ENCODE measurements at places on chromosomes 3 and 15. TPM values are rescaled to one million over a fixed set of nuclear protein-coding genes. Genes with fewer than 3 reads are reported as not detected.

Gene GPR87
- total RNA-seq = 0.29 TPM

Gene FGF7
- not detected for total RNA-seq

DNA sequence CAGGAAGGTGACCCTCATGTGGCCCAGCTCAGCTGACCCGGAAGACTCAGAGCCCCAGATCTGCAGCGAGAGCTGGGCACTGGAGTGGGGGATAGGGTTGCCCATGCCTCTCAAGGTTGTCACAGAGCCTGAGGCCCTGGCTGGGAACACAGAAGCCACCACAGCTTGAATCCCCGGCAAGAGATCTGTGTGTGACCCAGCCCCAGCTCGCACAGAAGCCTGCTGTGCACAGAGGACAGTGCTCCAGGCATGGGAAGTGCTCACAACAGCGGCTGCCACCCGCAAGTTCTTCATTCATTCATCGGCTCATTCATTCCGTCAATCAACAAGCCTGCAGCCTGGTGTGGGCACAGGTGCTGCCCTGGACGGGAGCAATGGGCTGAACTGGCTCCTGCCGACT, 36.4 kb downstream of the DNAJB8 start:
- no peak for DNase-seq

DNA sequence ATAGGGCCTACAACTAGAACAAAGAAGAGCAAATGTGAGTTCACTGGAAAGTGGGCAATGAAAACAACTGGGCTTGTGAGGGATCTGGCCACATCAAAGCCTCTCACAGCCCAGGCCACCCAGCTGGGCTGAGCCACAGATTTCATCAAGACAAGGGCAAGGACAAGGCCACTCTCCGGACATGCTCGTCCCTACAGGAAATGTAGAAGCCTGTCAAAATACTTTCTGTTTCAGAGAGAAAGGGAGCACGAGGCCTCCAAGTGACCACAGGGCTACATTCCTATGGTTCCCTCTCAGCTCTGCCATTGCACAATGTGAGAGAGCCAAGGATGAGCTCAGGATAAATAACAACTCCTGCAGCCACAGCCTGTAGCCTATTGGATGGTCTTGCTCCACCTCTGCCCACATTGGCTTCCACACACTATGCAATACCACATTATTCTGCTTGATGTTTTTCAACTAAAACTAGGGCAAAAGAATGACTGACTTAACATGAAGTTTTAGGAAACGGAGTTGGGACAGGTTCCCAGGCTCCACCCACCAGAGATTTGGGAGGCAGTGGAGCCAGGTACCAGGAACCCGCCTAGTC, 12.1 kb downstream of the TBC1D2B start:
- peak; percentile 96 for DNase-seq

Gene RGMA
- total RNA-seq = 3.6 TPM

- DNase-seq = no peak
Observed at GRCh38 chr15:70034141-70034540, 63.6 kb downstream of the TLE3 start.

DNA sequence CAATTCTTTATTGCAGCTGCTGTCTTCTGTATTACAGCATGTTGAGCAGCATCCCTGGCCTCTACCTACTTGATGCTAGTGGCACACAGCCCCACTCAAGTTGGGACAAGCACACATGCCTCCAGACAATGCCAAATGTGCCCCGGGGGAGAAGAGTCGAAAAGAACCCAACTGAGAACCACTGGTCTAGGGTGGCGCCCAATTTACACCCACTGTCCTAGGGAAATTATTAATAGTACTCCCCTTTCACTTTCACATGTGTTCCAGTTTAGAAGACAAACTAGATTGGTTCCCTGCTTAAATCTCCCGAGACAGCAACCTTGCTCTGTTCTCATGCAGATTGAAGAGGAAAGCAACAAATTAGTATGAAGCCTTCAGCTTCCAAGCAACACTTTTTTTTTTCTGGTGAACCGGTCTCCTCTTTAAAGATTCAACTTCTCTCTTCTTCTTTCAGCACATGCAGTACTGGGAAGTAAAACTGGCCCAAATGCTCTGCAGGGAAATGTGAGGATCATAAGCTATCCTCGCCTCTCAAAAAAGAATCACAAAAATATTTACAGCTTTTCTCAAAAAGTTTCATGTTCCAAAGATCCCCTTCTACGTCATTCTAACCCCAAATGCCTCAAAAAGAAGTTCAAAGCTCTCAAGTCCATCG, 823.9 kb upstream of the CFAP20DC start:
- no peak for DNase-seq

DNA sequence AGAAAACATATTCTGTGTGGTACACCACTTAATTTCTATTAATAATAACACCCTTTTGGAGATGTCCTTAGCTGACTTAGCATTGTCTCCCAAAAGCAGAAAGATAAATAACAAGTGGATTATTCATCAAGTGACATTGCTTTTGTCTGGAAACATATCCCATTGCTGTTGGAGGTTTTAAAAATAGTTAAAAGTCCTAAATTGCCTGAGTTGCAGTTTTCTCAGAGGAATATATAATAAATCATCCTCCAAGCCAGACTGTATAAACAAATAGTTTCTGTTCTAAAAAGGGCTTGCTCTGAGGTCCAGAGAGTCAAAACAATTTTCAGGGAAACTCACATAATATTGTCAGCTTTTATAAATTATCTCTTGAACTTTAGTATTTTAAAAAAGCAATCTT, 60.4 kb upstream of the CD96 start:
- DNase-seq = no peak

Gene CACNA2D3
- total RNA-seq = not detected

DNA sequence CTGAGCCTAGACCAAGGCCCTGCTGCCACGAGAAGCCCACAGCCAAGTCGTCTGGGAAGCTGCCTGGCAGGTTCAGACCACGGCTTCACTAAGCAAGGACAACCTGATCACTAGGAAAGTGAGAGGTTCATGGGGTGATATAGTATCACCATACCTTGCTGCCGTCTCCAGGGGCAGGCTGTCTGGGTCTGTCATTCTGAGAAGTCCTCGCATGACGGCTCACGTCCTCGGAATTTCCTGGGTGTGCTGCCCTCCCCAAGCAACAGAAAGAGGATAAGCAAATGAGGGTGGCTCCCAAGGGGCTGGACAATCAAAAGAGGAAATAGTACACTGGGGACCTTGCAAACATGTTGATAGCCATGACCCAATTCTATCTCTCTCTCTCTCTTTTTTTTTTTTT, 207.4 kb upstream of the IGF1R start:
- no peak for DNase-seq

GRCh38 chr3:149547954-149548668, 73.6 kb downstream of the TM4SF4 start:
- DNase-seq = peak; percentile 56

- DNase-seq = no peak
Observed at GRCh38 chr3:46492890-46493547, 4.8 kb upstream of the RTP3 start.

- no peak for DNase-seq
Observed at GRCh38 chr15:84398763-84399701, 163.5 kb downstream of the GOLGA6L4 start.

GRCh38 chr3:173221010-173221409, 80.0 kb upstream of the SPATA16 start:
- DNase-seq = no peak

DNA sequence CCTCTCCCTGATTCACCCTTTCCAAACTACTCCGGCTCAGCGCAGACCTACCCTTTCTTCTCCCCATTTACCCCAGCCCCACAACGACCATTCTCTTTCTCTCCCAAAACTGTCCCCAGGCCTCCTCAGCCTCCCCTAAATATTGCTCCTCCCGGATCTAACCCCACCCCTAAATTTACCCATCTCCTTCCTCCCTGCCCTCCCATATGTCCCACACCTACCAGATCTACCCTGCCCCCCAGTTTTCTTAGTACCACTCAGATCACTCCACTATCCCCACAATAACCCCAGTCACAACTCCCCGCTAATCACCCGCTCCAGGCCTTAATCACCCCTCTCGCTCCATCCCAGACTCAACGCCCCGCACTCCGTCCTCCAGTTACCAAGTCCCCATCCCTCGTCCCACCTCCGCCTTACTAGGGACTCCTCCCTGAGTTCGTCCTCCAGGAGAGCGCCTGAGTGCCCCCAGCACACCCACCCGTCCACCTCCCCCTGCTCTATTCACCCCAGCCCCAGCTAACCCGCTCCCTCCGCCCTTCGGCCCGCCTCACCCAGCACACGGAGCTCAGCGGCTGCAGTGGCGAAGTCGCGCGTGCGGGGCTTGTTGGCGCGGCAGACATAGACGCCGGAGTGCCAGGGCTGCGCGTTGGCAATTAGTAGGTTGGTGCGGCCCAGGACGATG, 18.6 kb upstream of the IGDCC3 start:
- DNase-seq = no peak

DNA sequence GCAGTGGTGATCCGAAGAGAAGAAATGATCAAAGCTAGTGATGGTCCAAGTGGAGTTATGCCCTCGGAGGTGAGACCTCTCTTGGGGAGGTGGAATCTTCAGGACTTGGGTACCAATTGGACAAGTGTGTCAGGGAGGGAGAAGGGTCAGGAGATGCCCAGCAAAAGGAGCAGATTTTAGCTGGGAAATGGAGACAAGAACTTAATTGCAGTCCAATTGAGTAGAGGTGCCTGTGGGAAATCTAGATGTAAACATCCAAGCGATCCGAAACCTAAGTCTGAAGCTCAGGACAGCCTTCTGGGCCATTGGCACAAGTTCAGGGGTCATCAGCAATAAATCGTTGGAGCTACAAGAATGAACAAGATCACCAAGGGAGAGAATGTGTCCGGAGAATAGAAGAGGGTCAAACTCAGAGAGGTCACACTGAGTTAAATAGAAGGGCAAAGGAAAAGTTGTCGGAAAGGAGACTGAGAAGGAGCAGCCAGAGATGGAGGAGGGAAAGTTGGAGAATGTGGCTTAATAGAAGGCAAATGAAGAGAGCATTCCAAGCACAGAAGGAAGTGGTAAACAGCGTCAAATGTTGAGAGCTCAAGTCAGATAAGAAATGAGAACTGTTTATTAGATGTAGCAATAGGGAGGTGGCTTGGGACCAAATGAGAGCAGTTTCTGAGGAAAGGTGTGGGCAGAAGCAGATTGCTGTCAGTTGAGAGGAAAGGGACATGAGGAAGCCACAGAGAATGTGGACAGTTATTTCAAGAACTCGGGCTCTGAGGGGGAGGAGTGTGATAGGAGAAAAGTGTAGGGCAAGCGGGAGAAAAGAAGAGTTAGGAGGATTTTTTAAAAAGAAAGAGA, 64.2 kb upstream of the FNDC3B start:
- DNase-seq = no peak
